Caki2 (cell line): ENCODE measurements at places on chromosomes 2 and 18.

DNA sequence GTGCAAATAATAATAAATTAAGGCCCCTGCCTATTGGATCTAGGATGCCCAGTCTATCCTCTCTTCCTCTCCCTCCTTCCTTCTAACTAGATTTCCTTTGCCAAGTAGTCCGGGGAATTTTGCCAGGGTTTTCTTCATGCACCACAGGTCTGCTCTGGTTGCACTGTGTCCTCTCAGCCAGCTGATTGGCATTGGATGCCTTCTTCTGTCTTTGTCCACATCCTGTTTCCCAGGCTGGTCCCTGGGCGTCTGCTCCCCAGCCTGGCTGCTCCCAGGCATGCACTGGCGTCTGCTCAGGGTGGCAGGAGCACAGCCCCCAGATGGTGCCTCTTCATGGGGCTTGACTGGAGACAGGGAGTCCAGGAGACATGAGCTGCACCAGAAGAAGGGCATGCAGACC, 66.4 kb downstream of the GALR1 start:
- no peak for DNase-seq

- no peak for DNase-seq
Measured at GRCh38 chr18:79302120-79302519, 93.6 kb upstream of the NFATC1 start.

GRCh38 chr2:201413143-201413542, 38.1 kb downstream of the TRAK2 start:
- no peak for DNase-seq

- no peak for DNase-seq
Measured at GRCh38 chr2:63654959-63655358, 66.2 kb downstream of the MDH1 start.

DNA sequence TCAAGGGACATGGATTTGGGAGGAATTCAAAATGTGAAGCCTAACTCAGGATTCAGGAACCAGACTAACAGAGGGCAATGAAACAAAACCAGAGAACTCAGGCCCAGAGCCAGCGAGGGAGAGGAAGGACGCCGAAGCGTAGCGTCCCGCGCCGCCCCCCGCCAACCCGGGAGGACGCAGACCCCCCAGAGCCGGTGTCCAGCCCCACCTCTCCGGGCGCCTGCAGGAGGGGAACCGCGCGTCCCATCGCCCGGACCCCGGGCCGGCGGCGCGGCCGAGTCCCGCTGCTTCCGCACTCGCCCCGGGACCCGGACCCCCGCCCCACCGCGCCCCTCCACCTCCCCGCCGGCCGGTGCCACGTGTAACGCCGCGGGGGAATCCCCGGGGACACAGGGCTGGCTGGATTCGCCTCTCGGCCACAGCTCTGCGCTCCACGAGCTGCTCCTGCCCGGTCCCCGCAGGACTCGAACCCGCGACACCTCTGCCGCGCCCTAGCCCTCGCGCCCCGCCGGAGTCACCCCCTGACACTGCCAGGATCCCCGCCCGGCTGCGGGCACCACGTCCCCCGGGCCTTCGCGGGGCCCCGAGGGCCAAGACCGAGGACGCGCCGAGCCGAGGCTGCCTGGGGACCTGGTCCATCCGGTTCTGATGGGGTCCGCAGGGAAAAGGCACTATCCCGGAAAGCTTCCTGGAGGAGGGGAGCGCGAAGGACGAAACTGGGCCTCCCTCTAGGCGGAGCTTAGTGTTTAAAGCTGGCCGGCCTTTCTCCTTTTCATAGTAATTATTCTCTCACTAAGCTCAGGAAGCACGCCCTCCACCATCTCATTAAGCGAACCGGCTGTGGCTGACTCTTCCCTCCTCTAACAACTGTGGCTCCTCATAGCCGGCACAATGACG, 40.4 kb upstream of the FAM124B start:
- DNase-seq, result no peak

- DNase-seq, result peak; percentile 59
Measured at GRCh38 chr18:26487437-26487836, 60.9 kb downstream of the KCTD1 start.

DNA sequence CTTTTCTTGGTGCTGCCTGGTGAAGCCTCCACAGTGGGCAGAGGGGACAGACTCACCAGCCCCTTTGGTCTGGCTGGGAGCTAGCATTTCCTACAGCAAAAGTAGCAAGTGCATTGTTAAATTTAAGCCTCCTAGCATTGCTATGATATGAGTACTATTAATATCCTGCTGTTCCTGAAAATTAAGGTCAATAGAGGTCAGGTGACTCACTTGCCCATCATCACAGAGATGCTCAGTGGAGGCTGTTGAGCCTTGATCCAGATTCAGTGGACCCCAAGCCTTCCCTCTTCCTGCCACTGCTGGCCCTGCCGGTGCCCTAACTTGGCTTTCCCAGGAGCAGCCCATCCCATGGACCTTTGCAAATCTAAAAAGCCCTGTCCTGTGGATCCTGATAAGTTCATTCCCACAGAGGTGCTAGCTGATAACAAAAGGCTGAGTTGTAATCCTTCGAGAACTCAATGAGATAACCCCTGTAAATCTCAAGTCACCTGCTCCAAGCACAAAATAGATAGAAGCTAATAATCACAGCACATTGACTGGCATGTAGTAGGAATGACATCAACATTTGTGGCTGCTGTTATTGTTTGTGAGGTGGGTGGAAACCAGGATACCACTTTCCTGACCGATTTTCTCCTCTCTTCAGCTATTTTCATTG, 84.4 kb downstream of the THNSL2 start:
- no peak for DNase-seq

- no peak for DNase-seq
Measured at GRCh38 chr18:55442561-55442960, 145.4 kb downstream of the TCF4 start.

DNA sequence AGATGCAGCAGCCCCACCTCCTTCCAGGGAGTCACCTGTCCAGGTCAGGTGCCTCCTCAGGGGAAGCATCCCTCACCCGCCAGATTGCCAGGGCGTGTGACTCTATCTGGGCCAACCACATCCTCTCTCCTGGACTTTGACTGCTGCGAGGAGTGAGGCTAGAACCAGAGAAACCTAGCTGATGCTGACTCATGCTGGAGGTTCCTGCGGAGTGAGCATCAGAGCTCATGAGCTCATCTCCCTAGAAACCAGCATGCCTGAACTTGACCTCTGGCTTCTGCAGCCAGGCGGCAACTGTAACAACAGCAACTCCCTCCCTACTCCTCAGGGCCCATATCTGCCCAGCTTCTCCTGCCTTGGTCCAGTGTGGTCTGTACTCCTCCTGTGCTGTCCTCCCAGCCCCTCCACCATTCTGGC, 28.3 kb upstream of the NT5DC4 start:
- peak; percentile 99 for DNase-seq

- DNase-seq, result no peak
Measured at GRCh38 chr2:33304032-33304864, 172.2 kb upstream of the RASGRP3 start.

DNA sequence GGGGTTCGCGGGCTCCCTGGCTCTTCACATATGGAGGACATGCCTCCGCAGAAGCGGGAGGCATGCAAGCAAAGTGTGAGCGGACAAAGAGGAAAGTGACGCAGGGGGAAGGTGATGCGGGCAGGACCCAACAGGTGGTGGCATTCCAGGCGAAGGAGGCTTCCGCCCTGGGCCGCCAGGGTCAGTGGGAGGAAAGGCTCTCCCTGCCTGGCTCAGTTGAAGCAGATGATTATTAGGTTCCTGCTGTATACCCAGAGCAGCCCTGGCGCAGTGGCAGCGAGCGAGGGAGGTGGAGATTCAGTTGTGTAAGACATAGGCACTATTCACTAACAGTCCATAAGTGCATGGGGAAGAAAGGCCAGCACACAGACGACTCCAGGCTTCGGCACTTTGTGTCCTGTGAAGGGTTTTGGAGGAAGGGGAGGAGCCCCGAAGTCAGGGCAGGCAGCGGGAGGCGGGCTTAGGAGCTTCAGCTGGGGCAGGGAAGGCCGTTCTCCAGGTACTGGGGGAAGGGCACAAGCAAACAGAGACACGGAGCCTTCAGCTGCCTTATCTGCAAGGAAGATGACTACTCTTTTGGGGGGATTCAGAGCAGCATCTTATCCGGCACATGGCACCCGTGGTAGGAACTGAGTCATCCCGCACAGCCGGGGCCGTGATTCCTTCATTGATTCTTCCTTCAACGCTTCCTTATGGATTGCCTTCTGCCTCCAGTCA, 89.8 kb downstream of the TGOLN2 start:
- DNase-seq, result no peak

DNA sequence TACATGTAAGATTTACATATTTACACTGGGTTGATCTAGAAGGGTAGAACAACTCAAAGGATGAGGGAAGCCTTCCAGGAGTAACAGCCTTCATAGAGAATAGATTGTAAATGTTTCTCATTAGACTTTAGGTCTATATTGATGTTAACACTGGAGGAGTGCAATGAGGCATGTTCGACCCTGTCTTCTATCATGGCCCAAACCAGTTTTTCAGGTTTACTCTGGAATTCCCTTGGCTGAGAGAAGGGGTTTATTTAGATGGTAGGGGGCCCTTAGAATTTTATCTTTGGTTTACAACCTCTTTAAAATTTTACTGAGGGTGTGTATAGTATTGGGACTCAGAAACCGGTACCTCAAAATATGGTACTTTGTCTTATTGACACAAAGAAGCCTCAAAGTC, 634.9 kb upstream of the PIK3C3 start:
- no peak for DNase-seq

GRCh38 chr18:62389761-62390481, 64.8 kb downstream of the TNFRSF11A start:
- DNase-seq, result no peak

- DNase-seq, result no peak
Measured at GRCh38 chr2:238139196-238140039, 950 bp downstream of the KLHL30 start.

GRCh38 chr2:73070643-73071359, 711 bp downstream of the SFXN5 start:
- no peak for DNase-seq

DNA sequence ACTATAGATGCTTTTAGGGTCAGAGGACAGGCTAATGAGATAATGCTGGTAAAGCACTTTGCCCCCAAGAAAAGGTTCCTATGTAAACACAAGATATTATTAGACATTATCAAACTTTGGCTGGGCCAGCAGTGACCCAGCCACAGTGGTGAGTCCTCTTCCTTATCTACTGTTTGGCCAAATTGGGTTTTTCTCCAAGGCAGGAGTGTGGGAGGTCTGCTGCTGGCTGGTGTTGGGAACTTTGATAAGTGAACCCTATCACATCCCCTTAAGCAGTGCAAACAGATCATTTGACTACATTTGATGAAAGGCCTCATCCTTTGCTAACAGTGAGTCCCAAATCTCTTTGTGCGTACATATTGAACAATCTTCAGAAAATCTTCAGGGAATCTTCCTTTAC, 16.2 kb downstream of the FZD7 start:
- DNase-seq, result no peak

GRCh38 chr2:181656450-181657291, at the start of gene CERKL:
CERKL (minus strand) TSS chr2:181657105; CDS start chr2:181657006, 99 bp downstream.
- DNase-seq, result peak; percentile 73

DNA sequence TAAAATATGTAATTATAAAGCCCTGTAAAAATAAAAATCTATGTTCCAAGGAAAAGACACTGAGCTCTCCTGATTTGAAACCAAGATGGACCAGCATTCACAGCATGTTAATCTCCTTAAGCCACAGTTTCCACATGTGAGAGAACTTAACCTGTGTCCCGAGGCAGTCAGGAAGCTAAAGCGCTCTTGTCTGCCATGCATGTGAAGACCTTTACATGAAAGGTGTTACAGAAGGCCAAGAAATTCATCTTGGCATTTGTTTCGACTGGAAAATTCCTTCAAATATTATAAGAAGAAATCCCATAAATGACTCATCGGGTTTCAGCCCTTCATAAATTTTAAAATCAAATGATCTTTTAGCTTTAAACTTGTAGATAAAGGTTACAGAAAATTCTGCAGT, 328.6 kb downstream of the CDH2 start:
- DNase-seq, result no peak

- peak; percentile 96 for DNase-seq
Measured at GRCh38 chr2:173963817-173964564, 1.2 kb downstream of the SP3 start.

DNA sequence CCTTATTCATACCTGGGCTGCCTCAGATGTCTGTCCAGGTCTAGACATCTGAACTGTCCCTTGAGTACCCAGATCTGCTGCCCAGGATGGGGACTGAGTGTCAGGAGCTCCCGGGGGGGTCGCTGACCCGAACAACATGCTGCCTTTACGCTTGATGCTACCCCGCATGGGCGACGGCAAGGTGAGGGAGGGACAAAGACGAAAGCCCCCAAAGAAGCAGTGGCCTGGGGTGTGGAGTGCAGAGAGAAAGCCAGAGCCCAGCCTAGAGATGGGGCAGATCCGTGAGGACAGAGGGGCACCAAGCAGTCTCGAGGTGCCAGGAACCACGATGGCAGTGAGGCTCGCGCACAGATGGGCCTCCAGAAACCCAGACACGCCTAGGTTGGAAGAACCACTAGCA, 234.7 kb downstream of the ATAD2B start:
- DNase-seq, result no peak

DNA sequence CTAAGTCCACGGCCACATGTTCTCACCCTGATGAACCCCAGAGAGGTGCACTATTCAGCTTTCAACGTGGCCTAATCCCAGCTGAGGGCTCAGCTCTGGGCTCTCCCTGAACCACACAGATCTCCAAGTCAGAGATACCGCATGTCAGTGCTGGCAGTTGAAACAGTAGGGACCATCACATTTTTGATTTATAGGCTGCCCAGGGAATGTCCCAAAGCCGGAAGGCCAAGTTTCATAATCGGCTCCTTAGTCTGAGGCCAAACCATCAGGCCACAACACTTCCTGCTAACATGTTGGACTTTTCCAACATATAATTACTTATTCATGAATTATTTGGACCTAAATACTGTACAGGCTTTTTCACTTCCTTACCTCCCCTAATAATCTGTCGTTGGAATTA, 91.9 kb upstream of the KLHL29 start:
- no peak for DNase-seq

DNA sequence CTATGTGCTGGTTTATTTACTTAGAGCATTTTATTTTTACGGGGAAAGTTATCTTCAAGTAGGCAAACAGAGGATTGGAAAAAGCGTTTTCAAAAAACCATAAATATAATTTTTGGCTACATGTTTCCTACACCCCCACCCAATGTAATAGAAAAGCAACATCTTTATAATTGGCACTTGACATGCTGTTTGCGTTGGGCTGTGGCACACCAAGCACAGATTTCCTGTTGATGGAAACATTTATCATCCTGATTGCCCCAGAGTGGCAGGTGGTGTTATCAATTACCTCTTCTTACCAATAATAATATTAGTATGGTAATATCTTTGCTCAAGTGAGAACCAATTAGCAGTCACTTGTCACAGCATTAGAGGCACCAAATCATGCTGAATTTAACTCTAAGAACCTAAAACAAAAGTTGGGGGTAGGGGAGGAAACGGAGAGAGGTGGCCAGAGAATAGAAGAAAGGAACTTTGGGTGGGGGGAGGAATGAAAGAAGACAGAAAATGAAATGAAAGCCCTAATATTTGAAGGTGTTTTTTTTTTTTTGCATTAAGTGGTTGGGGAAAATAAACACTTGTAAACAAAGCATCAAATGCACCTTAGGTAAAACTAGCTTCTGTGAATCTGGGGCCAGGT, 3.8 kb upstream of the SALL3 start:
- DNase-seq, result no peak

- no peak for DNase-seq
Measured at GRCh38 chr2:169363560-169364150, 1.3 kb upstream of the LRP2 start.

GRCh38 chr2:12606472-12607000, 110.2 kb upstream of the TRIB2 start:
- DNase-seq, result no peak
